Spleen (tissue), 13 donors: ENCODE measurements at places on chromosomes 11 and 22. TPM values are rescaled to one million over a fixed set of nuclear protein-coding genes. Genes with fewer than 3 reads are reported as not detected.

The GDPD4 gene
- total RNA-seq: not detected

The BTBD18 gene
- total RNA-seq: not detected

The GSTT2 gene
- total RNA-seq: 0.95 TPM

The RIN1 gene
- 10.9 TPM for total RNA-seq

The SPI1 gene
- 147 TPM for total RNA-seq

The EMID1 gene
- 54.9 TPM for total RNA-seq

The KRTAP5-11 gene
- total RNA-seq: not detected

The NAP1L4 gene
- total RNA-seq: 136 TPM

The ADAMTS15 gene
- 5.1 TPM for total RNA-seq

The OR2AG1 gene
- total RNA-seq: 0.26 TPM

The TESMIN gene
- total RNA-seq: 3.6 TPM

The HSPB2 gene
- 0.60 TPM for total RNA-seq

The OR2AG2 gene
- total RNA-seq: 0.34 TPM

The MMP12 gene
- 4.7 TPM for total RNA-seq

The CRYBA4 gene
- total RNA-seq: not detected

The MRGPRX4 gene
- not detected for total RNA-seq

The TTC12 gene
- total RNA-seq: 15.2 TPM

The KCNQ1OT1 gene
- total RNA-seq: 1.9 TPM

The PDGFB gene
- 20.5 TPM for total RNA-seq

The C1QTNF6 gene
- 5.3 TPM for total RNA-seq
